ENCODE measurements at places on chromosomes 3 and 15.

DNA sequence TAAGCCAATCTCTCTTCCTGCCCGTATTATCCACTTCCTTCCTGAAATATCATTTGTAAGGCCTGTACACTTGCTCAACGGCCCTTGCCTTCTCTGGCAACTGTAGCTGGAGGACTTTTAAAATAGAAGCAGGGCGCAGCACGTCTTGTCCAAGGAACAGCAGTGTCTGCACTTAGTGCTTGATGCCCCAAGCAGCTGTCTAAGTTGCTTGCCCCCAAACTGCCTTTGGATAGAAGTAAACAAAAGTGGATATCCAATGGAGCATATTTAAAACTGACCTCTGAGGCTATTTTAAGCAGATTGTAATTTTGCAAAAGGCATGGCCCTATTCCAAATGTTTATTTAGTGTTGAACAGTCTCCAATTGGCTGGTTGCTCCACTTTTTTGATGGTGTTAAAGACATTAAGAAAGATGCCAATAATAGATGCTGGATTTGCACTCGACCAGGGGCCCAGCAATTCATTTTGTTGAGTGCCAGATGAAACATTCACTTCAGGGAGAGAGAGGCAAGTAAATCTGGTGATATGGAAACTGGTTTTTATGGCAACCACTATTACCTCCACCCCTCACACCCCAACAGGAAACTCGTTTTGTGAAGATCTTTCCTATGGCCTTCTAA, 526.8 kb upstream of the TBL1XR1 start:
- no peak for DNase-seq

- DNase-seq, result no peak
These were observed 24.2 kb upstream of the PGPEP1L start for GRCh38 chr15:99031688-99032282.

- no peak for DNase-seq
These were observed 31.6 kb downstream of the CACNA1D start for GRCh38 chr3:53525765-53526703.

DNA sequence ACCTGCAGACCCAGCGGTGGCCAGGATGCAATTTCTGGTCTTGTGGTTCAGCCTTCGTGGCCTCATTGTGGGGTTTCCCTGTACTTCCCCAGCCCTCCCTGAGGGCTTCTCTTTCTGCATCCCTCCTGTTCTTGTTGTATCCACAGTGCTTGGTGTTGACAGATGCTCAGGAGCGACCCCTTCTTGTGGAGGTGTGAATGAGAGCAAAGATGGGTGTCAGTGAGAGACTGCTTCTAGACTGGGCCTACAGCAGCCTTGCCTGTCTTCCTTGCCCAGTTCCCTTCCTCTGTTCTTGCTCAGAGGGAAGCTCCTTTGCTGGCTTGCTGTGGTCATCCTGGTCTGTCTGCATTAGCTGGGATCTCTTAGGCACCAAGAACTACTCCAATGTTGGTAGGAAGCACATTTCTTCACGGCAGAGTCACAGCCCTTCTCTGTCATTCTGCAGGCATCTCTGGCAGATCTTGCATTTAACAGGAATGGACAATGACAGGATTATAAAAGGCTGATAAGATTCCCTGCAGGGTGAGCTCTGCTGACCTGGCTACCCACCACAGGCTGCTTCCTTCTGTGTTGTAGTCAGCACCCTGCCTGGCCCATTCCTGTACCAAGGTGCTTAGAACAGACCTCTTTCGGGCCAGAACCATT, 317.8 kb upstream of the C2CD4B start:
- peak; percentile 17 for DNase-seq

DNA sequence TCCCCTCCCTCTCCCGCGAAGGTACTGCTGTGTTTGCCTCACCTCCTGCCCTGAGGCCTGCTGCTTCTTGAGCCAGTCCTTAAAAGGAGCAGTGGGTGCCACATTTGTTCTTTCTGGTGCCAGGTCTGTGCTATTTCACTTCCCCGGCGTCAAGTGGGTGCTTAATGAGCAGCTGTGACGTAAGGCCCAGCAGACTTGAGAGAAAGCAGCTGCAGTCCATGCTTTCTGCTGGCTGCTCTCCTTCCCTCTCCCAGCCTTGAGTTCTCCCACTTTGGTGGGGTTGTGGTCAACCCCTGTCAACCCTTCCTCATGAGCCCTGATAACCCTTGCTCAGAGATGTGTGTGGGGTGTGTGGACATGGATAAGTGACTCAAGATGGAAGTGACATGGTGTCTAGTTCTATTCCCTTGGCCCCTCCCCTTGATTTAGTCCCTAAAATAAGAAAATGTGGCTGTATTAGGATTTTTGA, 6.9 kb downstream of the INAFM2 start:
- no peak for DNase-seq

- DNase-seq, result no peak
These were observed 408.6 kb downstream of the PDCD6IP start for GRCh38 chr3:34207002-34207401.

DNA sequence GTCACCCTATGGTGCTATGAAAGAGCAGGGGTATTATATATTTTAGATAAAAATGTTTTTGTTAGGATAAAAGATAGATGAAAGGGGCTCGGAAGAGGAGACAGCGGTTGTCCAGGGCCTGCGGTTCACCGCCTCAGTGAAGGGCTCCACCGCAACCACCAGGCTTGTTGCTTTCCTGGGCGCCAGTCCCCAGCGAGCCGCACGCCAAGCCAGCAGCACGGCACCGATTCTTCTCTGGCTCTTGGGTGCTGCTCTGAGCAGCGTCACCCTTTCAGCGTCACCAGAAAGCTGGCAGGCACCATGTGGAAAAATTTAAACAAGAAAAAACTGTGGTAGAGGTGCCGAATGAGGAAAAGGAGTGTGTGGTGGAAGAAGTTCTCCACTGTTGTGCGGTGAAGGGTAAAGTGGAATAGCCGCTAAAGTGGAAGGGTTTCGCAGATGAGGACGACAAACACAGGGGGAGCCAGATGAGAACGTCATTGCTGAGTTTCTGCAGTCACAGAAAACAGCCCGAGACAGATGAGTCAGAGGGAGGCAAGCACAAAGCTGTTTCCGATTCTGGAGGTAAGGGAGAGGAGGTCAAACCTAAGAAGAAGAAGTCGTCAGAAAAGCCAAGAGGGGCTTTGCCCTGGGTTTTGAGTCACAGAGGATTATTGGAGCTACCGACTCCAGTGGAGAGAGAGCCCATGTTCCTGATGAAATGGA, 569.2 kb downstream of the ZBBX start:
- DNase-seq, result no peak

DNA sequence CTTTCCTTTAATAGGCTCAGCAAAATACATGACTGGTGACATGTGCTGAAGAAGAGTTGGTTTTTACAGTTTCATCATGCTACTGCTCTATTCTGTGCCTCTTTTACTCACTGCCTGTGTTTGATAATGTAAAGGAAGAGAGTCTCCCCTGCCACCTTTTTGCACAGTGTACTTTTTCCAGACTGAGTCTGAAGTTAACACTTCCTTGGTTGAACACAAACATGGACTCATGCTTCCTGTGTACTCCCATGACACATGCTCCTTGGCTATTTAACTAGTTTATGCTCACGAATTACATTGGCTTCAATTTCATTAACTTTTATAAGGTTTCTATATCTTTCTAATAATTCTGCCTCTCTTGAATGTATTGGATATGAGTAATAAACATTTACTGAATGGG, 396.1 kb downstream of the VGLL3 start:
- no peak for DNase-seq
